SJCRH30 (cell line): ENCODE measurements at places on chromosomes 4 and X.

GRCh38 chr4:142933207-142933606, 87.1 kb upstream of the INPP4B start:
- no peaks in the 10 kb centered on the region for H3K36me3 ChIP-seq
- H3K27me3 ChIP-seq = no peaks in the 10 kb centered on the region
- H3K4me3 ChIP-seq = no peak overlapping the region
- DNase-seq = no peak
- H3K27ac ChIP-seq = no peak overlapping the region

DNA sequence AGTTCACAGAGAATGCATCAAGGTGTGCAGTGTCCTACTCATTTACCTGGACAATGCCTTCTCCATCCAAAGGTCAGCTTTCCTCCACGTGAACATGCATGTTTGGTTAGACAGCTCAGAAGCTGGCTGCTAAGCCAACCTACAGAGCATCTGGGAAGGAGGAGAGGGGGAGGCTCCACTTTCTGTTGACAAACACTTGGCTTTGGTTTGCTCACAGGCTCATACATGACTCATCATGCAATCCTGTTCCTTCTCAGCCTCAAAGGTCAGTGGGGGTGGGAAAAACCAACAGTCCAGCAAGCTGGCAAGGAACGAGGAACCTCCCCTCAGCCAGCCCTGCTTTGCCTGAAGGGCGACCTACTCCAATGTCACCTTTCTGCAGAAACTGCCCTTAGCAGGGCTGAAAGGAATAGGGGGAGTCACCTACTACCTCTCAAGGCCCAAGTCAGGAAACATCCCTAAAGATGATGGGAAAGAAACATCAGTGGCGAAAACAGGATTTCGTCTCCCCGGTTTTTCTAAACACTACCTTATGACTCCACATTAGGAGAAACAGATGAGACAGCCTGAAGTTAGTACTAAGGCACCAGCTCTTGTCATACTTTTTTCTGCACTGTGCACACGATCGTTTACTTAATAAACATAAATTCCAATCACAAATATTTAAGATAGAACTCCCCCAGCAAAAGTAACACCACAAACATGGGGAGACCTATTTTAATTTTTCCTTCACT, 37.9 kb downstream of the RELL1 start:
- H3K27me3 ChIP-seq = no peaks in the 10 kb centered on the region
- no peak overlapping the region for H3K27ac ChIP-seq
- H3K4me1 ChIP-seq = peaks cover 4% of the 10 kb centered on the region
- H3K4me3 ChIP-seq = no peak overlapping the region

GRCh38 chrX:69510137-69510715, 6.1 kb downstream of the NALF2 start:
- H3K27me3 ChIP-seq = no peaks in the 10 kb centered on the region
- H3K4me3 ChIP-seq = no peak overlapping the region
- no peak for DNase-seq
- H3K27ac ChIP-seq = no peak overlapping the region
- H3K36me3 ChIP-seq = no peaks in the 10 kb centered on the region

DNA sequence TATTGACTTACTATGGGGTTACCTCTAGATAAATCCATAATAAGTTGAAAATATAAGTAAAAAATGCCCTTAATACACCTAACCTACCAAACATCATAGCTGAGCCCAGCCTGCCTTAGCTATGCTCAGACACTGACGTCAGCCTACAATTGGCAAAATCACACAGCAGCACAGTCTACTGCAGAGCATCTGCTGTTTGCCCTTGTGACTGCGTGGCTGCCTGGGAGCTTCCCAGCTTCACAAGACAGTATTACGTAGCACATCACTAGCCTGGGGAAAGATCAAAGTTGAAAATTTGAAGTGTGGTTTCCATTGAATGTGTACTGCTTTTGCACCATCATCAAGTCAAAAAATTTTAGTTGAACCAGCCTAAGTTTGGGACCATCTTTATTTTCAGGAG, 8.8 kb downstream of the HTT-AS start:
- no peak for DNase-seq
- H3K27me3 ChIP-seq = no peaks in the 10 kb centered on the region
- no peaks in the 10 kb centered on the region for H3K36me3 ChIP-seq
- H3K4me1 ChIP-seq = no peaks in the 10 kb centered on the region
- no peak overlapping the region for H3K4me3 ChIP-seq

GRCh38 chrX:31293409-31293808, 221.6 kb upstream of the FTHL17 start:
- no peaks in the 10 kb centered on the region for H3K4me1 ChIP-seq
- no peak for DNase-seq
- H3K4me3 ChIP-seq = no peak overlapping the region
- no peaks in the 10 kb centered on the region for H3K27me3 ChIP-seq
- H3K36me3 ChIP-seq = no peaks in the 10 kb centered on the region
- no peak overlapping the region for H3K27ac ChIP-seq

DNA sequence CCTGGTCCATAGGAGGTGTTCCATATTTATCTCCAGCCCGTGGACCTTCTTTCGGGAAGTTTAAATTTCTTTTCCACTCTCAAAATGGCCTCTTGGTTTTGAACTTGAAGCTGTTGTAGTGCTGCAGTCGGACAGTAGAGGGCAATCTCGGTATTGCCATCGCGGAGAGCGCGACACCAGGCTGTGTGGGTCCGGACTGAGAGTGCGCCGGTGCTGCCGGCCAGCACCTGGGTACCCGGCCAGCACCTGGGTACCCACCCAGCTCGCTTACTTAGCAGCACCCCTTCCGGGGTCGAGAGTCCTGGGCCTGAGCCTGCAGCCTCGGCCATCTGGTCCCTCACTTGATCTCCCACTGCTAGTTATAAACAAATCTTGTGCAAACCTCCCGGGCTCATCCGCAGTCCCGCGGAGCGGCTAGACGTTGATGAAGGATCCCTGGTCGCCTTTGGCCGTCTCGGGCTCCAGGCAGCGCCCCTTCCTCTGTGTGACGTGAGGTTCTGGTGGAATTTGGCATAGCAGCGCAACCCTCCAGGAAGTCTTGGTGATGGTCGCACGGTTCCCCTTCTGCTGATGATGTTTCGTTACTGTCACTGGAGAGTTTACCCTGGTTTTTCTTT, 18.0 kb downstream of the FAM9A start:
- H3K4me1 ChIP-seq = no peaks in the 10 kb centered on the region
- no peak for DNase-seq
- H3K4me3 ChIP-seq = no peak overlapping the region
- H3K27ac ChIP-seq = no peak overlapping the region
- no peaks in the 10 kb centered on the region for H3K27me3 ChIP-seq
- no peaks in the 10 kb centered on the region for H3K36me3 ChIP-seq

DNA sequence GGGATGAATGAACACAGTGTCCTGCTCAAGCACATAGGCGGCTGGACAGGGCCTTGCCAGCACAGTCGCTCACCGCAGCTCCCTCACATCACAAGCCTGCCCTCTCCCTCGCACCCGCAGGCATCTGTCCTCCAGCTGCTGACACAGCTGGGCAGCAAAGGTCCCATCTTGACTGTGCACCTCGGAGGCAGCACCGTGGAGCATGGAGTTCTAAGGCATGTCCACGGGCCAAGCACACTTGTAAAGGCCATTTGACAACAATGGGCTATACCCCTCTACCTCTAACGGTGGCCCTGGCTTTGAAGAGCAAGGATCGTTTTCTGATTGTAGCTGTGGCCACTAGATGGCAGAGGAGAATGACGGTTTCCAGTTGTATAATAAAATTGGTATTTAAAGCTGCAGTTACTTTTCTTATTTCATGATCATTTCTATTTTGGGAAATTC, 53.8 kb downstream of the APLN start:
- H3K27me3 ChIP-seq = no peaks in the 10 kb centered on the region
- H3K4me1 ChIP-seq = no peaks in the 10 kb centered on the region

- no peaks in the 10 kb centered on the region for H3K27me3 ChIP-seq
- no peak overlapping the region for H3K27ac ChIP-seq
- no peak for DNase-seq
Measured at GRCh38 chr4:11801466-11802446, 373.1 kb upstream of the HS3ST1 start.

DNA sequence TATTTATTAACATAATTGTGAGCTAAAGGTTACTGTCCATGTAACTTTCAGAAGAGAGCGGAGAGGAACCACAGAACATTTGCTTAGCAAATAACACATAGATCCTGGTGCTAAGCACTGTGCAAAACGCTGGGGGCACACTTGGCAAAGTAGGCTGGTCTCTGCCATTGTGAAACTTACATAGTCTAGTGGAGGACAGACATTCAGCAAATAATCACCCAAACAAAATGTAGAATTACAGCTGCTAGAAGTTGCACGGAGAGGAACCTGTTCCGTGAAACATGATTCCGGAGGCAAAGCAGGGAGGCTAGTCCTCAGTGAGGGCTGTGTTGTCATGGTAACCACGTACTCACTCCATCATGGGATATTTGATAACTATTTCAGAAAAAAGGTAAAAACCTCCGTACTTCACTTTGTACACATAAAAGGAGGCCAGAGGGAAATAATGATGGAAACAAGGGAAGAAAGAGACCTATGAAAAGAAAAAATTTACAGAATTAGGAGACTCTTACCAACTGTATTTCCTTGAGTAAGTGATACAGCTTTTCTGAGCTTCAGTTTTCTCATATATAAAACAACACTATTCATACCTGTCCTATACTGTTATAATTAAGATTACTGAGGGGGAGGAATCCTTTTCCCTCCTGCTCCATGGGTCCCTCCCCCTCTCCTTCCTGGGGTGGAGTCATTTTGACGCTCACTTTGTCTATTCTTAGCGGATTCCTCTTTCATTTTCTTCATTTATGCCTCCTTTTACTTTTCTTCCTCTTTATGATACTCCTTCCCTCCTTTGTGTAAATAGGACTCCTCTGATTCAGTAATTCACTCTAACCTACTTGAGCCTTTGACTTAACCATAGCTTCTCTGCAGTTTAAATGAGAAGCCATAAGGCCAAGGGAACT, 825 bp upstream of the RASGEF1B start:
- H3K36me3 ChIP-seq = no peaks in the 10 kb centered on the region
- peaks cover 3% of the 10 kb centered on the region; the same call in 1 of the 2 replicates for H3K4me1 ChIP-seq
- peak; percentile 10 for DNase-seq
- H3K27ac ChIP-seq = no peak overlapping the region
- H3K27me3 ChIP-seq = peaks cover 19% of the 10 kb centered on the region; the same call in 1 of the 2 replicates

DNA sequence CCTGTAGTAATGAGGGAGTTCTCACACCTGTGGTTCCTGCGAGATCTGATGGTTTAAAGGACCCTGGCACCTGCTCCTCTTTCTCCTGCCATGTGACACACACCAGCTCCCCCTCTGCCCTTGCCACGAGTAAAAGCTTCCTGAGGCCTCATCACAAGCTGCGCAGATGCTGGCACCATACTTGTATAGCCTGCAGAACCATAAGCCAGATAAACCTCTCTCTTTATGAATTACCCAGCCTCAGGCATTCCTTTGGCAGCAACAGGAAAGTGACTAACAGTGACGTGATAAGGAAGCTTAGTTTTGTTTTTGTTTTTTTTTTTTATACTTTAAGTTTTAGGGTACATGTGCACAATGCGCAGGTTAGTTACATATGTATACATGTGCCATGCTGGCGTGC, 130.9 kb downstream of the AFAP1 start:
- no peak overlapping the region for H3K4me3 ChIP-seq
- no peak overlapping the region for H3K27ac ChIP-seq
- H3K27me3 ChIP-seq = no peaks in the 10 kb centered on the region
- 0 out of 2 replicates have a peak, but pooled peaks cover 5% of the 10 kb centered on the region for H3K36me3 ChIP-seq
- H3K4me1 ChIP-seq = peaks cover 69% of the 10 kb centered on the region

DNA sequence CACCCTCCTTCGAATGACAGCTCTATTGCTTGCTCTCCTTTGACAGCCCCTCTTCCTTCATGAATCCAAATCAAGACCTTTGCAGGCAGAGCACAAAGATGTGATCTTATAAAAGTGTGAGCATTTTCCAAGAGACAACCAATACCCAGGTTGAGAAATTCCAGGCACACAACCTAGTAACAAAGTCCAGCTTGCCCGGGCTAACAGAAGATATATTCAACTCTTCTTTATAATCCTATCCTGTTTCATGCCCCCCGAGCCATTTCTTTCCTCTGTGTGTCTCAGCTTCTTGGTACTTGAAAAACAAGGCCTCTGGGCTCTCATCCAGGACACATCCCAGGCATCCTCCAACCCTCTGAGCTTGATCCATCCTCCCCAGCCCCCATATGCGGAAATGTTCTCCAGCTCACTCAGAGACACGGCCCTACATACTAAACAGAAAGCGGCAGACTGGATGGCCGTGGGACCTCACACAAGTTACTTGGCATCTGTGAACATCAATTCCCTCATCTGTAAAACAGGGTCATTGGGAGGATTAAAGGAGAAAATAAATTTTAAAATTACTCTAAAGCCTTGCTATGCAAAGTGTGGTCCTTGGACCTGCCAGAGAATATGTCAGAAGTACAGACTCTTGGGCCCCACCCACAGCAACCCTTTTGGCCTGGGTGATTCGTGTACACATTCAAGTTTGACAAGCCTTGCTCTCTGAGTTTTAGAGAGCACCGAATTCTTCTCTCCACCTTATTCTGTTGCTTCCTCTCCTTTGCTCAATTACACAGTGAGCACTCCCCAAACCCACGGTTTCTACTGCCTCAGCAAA, 627.0 kb downstream of the BCOR start:
- H3K27me3 ChIP-seq = no peaks in the 10 kb centered on the region
- no peak overlapping the region for H3K4me3 ChIP-seq
- H3K4me1 ChIP-seq = peaks cover under 1% of the 10 kb centered on the region; the same call in 1 of the 2 replicates
- H3K27ac ChIP-seq = no peak overlapping the region
- H3K36me3 ChIP-seq = no peaks in the 10 kb centered on the region

DNA sequence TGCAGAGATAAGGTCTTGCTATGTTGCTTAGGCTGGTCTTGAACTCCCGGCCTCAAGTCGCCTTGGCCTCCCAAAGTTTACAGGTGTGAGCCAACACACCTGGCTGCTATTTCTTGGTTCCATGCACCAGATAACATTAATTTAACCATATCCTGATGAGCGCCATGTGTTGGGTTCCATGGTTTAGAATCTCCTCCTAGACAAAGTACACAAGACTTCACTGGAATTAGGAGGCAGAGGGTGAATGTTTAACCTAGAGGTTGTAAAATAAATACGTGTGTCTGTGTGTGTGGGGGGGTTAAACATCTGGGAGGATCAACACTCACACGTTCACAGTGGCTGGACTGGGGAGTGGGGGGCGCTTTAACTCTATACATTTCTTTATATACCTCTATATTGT, 32.4 kb upstream of the SORCS2 start:
- H3K27ac ChIP-seq = no peak overlapping the region
- H3K4me3 ChIP-seq = no peak overlapping the region
- no peaks in the 10 kb centered on the region for H3K36me3 ChIP-seq
- DNase-seq = no peak

GRCh38 chr4:5365071-5366008, 314.1 kb downstream of the STK32B start:
- DNase-seq = no peak
- no peaks in the 10 kb centered on the region for H3K36me3 ChIP-seq
- no peak overlapping the region for H3K27ac ChIP-seq
- H3K27me3 ChIP-seq = 0 out of 2 replicates have a peak, but pooled peaks cover 3% of the 10 kb centered on the region
- H3K4me1 ChIP-seq = no peaks in the 10 kb centered on the region
